ENCODE measurements at places on chromosomes 5 and 9.
A peak's percentile ranks its signal among the peaks of the same experiment; 100 is the strongest.

GRCh38 chr9:130179331-130179907 is 7.2 kb downstream of the NCS1 start:
- no peak for DNase-seq

DNA sequence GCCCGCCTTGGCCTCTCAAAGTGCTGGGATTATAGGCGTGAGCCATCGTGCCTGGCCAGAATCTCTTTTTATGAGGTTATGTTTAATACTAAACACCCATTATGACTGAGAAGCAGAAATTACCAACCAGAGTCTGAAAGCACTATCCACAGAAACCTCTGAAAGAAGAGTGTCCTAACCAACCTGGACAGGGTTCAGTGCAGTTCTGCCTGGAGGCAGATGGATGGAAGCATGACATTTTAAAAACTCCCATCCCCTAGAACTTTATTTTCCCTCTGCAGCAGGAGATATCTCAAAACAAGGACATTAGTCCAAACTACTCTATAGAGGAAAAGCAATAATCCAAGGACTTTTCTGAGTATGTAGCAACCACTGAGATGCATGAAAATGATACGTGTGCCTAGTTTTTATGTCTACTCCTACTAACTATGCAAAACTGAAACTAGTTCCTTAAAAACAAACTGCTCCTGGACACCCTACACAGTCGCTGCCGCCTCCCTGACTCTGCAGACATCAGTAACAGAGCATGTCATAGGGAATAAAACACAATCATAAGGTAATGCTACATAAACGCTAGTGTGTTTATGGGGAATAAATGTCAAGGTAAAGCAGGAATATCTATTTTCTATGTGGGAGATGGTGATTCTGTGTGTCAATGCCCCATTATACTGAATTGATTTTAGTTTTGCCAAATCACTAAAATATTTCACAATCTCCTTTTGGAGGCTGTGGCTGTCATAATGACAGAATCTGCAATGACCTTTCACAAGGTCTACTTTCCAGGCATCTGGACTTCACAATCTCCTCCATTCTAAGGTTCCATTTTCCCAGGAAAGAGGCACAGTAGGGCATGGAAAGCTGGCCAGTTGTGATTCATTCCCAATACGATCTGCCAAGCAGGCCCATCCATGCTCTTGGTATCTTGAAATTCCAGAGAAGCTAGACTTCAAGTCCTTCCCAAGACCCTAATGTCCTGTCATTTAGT is 122.8 kb downstream of the SIL1 start:
- no peak for DNase-seq

GRCh38 chr5:90135779-90136378 is 273.7 kb downstream of the CETN3 start:
- DNase-seq: no peak

DNA sequence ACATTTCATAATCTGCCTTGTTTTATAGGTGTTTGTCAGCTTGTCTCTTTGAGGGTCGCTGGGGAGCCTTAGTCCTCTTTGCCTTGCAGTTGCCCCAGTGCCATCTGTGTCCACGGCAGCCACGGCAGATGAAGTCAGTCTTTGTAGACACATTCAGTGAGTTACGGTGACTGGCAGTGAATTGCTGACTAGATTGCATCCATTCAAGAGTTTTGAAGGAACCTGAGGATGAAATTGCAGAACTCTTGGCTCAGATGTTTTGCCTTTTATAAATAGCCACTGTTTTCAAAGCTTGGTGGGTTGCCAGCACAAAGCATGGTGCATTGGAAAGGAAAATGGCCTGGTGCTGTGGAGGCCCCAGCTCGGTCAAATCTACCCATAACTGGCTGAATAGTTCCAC is 125.6 kb downstream of the TRIO start:
- no peak for DNase-seq

DNA sequence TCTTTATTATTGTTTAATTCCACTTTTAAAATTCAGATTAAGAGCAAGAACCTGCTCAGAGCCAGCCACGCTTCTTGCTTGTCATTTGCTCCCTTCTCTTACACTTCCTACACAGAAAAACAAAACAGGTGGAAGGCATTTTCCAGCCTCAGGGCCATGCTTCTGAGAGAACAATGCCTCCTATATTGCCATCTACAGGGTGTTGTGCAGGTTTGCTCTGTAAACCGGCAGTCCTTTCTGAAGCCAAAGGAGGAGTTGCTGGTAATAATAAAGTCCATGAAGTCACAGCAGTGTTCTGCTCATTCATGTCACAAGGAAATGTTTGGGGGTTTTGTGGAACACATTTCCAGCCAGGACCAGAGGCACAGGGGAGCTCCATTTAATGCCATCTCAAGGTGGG is 16.1 kb upstream of the PRLR start:
- DNase-seq: no peak

- DNase-seq: no peak
These were observed 19.4 kb downstream of the DTWD2 start for GRCh38 chr5:118968925-118969375.

DNA sequence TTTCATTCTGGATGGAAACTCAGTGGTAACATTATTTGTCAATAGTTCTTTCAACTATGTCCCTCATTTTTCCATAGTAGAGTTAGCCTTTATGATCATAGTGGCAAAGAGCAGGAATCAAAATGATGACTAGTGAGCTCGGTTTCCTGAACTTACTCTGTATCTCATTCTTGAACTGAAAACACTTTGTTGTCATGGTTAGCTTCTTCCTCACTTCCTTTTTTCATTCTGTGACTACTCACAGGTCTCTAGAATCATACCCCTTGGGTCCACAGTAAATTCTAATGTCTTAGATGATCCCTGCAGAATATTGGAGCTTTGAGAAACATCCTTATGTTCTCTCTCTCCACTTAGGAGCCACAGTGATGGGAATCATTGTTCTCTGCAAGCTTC is 29.4 kb upstream of the RECK start:
- no peak for DNase-seq

DNA sequence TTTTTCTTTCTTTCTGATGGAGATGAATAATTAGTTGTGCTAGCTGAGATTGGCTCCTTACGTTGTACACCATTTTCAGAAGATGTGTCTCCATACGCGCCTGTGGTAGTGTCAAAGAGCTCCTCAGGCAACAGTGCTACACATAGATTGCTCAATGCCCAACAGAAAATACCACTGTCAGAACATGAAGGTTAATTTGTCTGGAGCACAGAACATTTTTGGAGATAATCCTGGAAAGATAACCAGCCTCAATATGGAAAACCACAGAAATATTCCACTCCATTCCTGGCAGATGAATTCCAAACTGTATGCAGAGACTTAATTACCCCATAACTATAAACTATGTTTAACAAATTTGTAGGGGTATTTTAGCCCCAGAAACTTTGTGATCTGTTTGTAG is 233.6 kb downstream of the MARCHF11 start:
- no peak for DNase-seq

GRCh38 chr9:130289711-130290241 is 24.2 kb downstream of the HMCN2 start:
- no peak for DNase-seq

- peak; percentile 84 for DNase-seq
These were observed 143.6 kb downstream of the LHFPL2 start for GRCh38 chr5:78504704-78505677.

DNA sequence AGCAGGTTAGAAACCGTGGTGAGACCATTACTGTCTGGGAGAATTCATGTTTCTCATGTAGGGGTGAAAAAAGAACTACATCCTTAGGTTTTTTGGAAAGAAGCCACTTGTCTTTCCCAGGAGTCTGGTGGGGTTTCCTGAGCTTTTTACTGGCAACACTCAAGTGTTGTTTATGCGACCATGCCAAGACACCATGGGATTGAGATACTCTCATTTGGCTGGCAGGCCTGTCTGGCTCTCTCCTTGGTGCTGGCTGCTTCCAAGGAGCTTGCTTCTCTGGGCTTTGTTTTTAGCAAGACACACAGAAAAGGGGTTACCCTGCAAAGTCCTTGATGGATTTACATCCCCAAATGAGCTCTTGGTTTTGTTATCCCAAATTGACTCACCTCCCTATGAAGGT is 80.9 kb upstream of the ISL1 start:
- DNase-seq: no peak

- no peak for DNase-seq
These were observed 61.3 kb downstream of the DROSHA start for GRCh38 chr5:31470608-31471007.

DNA sequence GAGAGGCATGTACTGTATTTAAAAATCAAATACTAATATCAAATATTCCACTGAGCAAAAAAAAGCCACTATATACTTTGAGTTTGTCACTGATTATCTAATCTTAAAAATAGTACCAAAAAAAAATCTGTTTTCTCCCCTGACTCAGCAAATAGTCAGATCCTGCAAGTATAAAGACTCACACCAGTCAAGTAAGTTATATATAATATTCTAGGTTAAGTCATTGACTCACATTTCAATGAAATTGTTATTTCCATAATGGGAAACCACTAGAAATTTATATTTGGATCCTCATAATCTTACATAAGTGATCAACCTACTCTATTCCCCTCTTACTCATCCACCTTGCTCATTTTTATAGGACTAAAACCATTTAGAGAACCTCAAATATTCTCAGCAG is 447.2 kb upstream of the MEF2C start:
- DNase-seq: no peak

GRCh38 chr5:92002721-92003274 is 619.7 kb upstream of the ARRDC3 start:
- DNase-seq: no peak

DNA sequence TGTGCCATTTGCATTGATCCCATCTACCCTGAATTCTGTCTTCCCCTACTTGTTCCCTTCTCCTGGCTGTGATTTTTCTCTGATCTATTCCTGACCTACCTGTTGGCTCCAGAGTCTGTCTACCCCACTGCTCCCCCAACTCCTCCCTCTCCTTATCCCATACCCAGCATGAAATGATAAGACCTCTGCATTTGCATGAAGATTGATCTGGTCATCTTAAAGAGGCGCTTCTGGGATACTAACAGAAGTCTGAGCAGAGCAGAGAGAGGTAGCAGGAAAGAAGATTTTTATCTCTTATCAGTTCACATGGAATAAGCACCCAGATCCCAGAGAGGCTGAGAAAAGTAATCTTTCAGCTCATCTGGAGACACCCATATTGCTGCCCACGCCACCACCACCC is 18.3 kb upstream of the GLIPR2 start:
- DNase-seq: no peak

GRCh38 chr9:25366906-25367305 is 311.3 kb downstream of the TUSC1 start:
- no peak for DNase-seq

- DNase-seq: no peak
These were observed 24.5 kb upstream of the WDR38 start for GRCh38 chr9:124828489-124829333.

GRCh38 chr5:36156121-36156601 is 4.2 kb downstream of the SKP2 start:
- DNase-seq: no peak

GRCh38 chr5:135977375-135977928 is 22.7 kb upstream of the LECT2 start:
- no peak for DNase-seq

- no peak for DNase-seq
These were observed 25.6 kb upstream of the CAST start for GRCh38 chr5:96636594-96636993.

GRCh38 chr9:90020276-90020871 is 415.6 kb downstream of the GADD45G start:
- DNase-seq: no peak

- DNase-seq: peak; percentile 24
These were observed 71.7 kb downstream of the ADAMTS2 start for GRCh38 chr5:179273441-179274145.

DNA sequence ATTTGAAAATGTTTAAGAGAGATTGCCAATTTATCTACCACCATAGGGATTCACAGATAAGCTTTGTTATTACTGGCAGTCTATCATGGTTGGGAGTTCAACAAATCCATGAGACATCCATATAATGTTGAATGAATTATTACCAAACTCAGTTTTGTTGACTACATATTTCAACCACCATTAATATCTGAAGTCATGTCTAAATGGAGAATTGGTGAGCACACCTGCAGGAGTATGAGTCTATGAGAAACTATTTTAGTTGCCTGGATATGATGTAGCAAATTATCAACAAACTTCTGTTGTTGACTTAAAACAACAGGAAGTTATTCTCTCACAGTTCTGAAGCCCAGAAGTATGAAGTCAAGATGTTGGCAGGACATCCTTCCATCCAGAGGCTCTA is 126.8 kb upstream of the FBXL7 start:
- no peak for DNase-seq

GRCh38 chr5:8842971-8843551 is 702.8 kb downstream of the SEMA5A start:
- no peak for DNase-seq

- DNase-seq: no peak
These were observed 30.9 kb downstream of the KCTD16 start for GRCh38 chr5:144201588-144201987.

GRCh38 chr5:163614787-163615186 is 109.4 kb downstream of the MAT2B start:
- DNase-seq: no peak

DNA sequence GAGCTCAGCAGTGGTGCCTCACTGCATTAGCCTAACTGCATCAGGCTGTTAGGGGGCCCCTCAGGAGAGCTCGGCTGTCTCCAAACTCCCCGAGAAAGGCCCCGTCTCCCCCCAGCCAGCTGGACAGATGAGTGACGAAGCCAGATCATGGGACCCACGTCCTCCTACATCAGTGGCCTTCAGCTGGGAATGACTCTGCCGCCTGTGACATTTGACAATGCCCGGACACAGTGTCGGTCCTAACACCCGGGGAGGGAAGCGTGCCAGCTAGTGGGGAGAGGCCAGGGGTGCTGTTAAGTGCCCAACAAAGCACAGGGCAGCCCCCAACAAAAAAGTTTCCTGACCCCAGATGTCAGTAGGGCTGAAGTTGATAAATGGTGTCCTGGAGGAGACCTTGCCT is 375.2 kb upstream of the IRX2 start:
- DNase-seq: no peak

GRCh38 chr9:131701789-131702337 is 38.0 kb downstream of the RAPGEF1 start:
- no peak for DNase-seq

GRCh38 chr5:174581479-174581878 is 142.9 kb upstream of the MSX2 start:
- DNase-seq: no peak

GRCh38 chr5:169637549-169638121 is 560 bp downstream of the DOCK2 start:
- no peak for DNase-seq

- DNase-seq: no peak
These were observed 41.1 kb upstream of the ICE1 start for GRCh38 chr5:5381310-5381913.

DNA sequence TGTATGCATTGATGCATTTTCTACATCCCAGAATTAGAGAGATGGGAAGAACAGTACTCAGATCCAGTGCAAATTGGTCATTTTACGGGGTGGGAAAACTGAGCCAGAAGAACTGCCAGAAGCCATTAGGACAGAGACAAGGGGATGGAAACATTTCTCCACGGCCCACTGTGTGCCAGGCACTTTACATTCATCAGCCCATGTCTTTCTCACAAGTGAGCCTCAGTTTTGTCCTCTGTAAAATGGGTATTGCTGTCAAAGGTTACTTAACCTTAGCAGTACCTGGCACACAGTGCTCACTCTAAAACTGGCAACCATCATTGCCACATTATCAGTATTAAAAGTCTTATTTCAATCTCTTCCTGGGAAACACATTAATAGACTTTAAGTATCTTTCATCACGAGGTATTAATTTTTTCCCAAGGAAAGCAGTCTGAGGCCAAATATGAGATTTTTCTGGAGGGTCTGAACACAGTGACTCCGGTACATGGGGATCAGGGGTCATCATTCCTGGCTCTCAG is 5.2 kb downstream of the DUSP1 start:
- no peak for DNase-seq

- DNase-seq: no peak
These were observed 5.9 kb downstream of the TRIO start for GRCh38 chr5:14148890-14149671.
